ENCODE measurements at places on chromosomes 2 and 18. TPM values are rescaled to one million over a fixed set of nuclear protein-coding genes. Genes with fewer than 3 reads are reported as not detected.

- DNase-seq, result no peak
Observed at GRCh38 chr18:8865934-8866333, 160.6 kb downstream of the MTCL1 start.

DNA sequence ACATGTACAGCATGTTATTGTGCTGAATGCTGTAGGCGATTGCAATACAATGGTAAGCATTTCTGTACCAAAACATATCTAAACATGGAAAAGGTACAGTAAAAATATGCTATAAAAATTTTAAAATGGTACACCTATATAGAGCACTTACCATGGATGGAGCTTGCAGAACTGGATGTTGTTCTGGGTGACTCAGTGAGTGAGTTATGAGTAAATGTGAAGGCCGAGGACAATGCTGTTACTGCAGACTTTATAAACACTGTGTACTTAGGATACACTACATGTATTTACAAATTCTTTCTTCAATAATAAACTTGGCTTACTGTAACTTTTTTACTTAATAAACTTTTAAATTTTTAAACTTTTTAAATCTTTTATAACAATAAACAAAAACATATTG is 473.4 kb upstream of the UBE2E3 start:
- no peak for DNase-seq

DNA sequence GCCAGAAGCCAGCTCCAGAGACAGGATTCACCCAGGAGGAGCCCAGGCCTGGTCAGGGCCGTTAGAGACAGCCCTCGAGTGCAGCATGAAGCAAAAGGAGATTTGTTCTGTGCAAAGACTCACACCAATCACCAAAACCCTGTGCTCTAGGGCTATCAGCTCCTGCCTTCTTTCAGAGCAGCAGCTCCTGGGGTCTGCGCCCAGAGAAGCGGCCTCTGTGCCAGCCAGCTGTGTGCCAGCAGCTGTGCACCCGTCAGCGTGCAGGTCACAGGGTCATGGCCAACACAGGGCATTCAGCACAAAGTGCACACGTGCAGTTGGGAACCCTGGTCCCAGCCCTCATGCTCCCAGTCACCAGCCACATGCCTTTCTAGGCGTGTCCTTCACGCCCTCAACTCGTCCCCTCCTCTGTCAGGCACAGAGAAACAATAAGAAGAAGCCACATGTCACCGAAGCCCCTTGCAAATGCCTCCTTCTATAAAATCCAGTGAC is 49.3 kb downstream of the ZNF516 start:
- DNase-seq, result no peak

- no peak for DNase-seq
Observed at GRCh38 chr2:3036432-3037125, 341.0 kb downstream of the EIPR1 start.

REL gene
- total RNA-seq, result 7.0 TPM

SMYD1 gene
- total RNA-seq, result 446 TPM
